ENCODE measurements at places on chromosomes 13 and 19.

DNA sequence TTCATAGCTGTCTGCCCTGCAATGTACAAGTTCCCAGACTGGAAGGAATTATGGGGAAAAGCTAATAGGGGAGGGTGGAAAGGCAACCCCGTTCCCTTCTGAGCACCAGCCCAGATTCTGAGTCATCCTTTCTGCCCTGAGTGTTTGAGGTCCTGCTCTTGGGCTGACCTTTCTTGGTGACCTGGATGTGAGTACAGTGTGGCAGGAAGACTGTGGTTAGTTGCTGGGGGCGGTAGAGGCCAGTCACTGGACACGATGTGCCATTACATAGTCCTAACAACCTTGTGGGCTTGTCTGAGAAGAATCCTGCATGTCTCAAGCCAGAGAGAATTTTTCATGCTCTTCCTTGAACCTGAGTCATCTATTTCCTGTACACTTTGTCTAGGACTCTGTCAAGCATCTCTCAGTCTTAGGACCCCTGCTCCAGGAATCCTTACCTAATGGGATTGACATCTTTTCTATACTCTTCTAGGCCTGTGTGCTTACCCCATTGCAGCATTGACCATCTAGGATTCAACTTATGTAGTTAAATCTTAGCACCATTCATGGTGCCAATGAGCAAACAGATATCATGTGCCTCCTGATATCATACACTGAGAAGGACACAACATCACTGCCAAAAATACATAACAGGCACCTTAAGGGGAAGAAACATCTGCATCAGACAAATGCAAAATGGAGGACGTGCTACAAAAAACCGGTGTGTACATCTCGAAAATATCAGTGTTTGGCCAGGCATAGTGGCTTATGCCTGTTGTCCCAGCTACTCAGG lies 8.1 kb upstream of the ANGPTL4 start:
- no peak for DNase-seq

- DNase-seq = no peak
Observed at GRCh38 chr13:44305917-44306370, 67.7 kb upstream of the SERP2 start.

DNA sequence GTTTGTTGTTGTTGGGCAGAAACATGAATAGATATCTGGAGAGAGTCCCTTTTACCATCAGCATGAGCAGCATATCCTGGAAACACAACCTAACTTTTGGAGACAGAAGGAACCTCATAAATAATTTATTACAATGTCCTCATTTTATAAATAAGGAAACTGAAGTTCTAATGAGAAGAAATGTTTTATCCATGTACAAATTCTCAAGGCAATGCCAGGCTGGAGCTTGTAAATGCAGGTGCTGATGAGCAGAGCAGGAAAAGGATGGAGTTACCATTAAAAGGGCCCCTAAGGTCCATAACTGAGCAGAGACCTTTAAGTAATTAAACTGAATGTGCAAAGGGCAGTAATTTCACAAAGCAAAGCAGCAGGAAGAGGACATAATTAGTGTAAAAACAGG lies 17.3 kb downstream of the LCP1 start:
- DNase-seq = no peak

GRCh38 chr13:95360464-95361097 lies 59.3 kb upstream of the ABCC4 start:
- DNase-seq = no peak

DNA sequence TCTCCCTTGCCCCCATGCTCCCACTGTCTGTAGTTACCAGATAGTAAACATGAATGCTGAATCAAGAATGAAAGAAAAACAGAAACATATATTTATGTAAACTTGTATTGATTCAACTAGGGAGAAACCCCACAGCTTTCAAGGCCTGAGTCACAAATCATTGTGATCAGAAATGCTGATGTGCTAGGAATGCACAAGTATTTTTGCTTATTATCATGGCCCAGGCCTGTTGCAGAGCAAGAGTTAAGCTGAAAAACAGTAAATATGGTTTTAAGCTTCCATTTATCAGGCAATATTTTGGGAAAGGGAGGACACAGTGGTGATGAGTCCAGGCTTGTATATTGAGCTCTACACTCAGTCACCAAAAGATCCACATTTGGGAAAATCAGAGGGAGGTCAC lies 669.6 kb downstream of the DIAPH3 start:
- no peak for DNase-seq

DNA sequence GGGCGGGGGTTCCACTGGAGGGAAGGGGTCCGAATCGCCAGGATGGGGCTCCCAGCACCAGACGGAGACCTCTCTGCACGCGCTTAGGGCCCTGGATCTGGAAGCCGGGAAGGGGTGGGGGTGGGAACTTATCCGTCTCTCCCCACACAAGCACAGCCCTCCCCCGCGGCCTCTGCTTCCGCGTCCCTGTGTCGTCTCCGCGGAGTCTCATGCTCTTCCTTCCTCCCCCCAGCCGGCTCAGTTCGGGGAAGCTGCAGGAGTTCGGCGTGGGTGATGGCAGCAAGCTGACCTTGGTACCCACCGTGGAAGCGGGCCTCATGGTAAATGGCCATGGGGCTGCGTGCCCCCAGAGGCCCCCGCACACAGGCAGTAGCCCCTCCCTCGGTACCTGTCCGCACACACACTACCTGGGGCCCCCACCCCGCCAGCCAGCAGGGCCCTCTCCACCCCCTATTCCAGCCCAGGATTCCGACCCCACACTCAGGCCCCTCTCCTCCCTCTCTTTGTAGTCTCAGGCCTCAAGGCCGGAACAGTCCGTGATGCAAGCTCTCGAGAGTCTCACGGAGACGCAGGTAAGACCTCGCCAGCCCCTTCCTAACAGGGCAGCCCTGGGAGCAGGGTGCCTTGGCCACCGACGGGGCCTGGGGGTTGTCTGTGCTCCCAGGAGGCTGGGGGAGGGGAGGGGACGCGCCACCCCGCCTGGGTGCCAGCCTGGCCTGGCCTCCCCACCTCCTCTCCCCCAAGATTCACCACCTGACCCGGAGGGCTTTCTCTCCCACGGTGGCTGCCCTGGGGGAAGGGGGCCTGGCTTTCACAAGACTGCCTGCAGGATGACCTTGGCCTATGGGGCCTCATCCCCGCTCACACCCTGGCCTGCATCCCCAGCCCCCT lies 3.2 kb downstream of the MIDN start:
- DNase-seq = no peak

DNA sequence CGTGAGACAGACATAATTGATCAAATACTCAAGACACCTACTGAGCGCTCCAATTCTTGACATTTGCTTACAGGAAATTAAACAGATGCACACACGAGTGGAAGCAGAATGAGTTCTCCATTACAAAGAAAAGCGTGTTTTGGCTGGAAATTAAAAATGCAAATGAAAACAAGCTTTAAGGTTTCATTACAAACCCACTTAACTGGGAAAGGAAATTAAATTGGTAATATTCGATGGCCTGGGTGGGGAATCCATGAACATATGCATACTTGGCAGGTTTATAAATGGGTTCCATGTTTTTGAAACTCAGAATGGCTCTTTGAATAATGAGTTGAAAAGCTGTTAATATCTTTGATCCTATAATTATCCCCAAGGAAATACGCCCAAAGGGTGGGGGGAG lies 178.0 kb downstream of the IER2 start:
- DNase-seq = no peak

- DNase-seq = no peak
Observed at GRCh38 chr13:47142105-47142504, 245.3 kb upstream of the HTR2A start.

DNA sequence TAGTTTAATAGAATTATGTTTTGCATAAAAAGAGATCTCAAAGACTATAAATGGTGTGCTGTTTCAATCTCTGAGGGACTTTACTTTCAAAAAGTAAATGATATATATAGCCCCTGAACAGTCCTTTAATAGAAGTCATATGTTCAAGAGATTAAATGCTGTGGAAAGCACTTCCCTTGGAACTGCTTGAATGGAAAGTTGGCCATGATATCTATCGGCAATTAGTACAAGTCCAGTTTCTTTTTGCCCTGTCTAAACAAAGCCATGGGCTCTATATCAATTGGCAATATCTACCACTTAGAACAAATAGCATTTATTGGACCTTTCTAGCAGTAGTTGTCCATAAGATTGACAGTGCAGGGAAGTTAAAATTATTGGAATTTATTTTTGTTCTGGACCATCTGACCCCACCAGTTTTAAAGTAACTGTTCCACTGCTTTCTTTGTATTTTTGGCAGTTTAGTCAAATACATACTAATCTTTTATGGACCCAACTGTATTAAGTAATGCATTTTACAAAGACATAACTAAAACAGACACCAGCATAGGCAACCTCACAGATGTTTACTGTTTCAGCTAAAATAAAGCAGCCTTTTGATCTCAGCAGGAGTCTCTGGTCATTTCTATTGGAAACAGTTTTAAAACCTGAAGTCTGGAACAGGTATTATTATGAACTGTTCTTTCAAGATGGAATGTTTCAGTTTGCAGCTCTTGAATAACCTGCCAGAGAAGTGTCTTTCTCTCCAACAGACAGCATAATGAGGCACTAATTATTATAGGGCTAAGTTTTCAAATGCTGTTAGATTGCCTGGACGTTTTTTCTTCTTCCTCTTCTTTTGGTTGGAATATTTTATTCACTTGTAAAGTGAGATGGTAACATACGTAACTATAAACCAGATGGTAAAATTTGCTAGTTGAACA lies 282.6 kb downstream of the DCLK1 start:
- DNase-seq = no peak

DNA sequence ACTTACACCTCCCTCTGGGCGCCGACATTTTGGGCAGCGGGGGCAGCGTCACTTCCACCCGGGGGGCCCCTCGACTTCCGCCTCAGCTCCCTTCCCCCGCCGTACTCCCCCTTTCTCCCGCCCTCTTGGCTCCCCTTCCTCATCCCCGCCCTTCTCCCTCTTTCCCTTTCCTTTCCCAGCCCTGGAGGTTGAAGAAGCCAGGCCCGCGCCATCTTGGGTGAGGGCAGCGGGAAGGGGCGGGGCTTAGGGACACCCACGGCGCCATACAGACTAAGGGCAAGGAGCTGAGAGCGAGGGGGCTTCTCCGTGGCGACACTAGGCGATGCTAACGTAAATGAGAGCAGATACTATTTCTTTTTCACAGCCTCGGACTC lies at the start of gene FIZ1:
TSS of gene FIZ1 (minus strand) at position 50 of the 374 bp plus-strand sequence. CDS start 1,652 bp downstream, outside the sequence.
- peak; percentile 98 for DNase-seq

DNA sequence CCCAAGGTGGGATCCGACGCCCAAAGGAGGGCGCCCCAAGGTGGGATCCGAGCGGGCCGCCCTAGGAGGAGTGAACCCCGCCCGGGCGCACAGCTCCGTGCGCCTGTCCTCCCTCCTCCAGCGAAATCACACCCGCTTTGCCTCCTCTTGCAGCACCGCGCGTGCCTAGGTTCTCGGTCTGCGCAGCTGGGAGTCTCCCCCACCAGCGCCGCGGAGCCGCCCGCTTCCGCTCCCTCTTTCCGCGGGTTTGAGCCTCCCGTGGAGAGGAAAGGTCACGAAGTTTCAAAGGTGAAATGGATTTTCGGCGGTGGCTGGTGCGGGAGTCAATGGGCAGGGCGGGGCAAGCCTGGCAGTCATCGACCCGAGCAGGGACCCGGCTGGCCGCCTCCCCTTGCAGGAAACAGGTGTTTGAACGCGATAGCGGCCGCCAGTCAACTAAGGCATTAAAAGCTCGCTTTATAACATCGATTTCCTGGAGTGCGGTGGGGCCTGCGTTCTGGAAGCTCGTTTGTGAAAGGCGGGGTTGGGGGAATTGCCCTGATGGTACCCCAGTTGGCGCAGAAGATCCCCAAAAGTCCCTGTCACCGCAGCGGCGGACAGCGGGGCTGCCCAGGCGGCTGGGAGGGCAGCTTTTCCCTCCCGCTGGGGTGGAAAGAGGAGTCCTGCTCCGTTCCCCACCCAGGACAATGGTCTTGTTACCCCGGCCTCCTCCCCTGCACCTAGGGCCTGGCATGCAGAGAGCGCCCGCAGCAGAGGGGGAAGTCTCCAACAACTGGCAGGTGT lies 9.0 kb upstream of the SOX1 start:
- DNase-seq = no peak

DNA sequence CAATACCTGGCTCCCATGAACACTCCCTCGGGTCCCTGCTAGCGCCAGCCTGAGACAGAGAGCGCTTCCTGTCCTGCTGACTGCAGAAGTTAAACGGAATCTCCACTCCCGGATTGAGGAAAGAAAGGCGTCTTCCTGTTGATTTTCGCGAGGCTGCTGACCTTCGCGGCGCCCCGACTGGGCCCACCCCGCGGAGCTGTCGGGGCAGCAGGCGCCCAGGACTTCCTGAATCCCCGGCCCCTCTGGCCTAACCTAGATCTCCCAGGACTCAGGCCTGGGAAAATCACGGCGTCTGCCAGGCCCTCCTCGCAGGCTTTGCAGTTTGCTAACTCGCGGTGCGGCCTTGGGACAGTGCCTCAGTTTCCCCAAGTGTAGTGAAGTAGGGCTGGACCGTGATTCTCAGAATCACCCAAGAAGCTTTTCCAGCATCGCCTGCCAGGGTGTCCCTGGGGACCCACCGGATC lies 108.8 kb downstream of the KCTD15 start:
- DNase-seq = no peak

- DNase-seq = no peak
Observed at GRCh38 chr13:28147495-28147894, 9.2 kb downstream of the PAN3 start.

DNA sequence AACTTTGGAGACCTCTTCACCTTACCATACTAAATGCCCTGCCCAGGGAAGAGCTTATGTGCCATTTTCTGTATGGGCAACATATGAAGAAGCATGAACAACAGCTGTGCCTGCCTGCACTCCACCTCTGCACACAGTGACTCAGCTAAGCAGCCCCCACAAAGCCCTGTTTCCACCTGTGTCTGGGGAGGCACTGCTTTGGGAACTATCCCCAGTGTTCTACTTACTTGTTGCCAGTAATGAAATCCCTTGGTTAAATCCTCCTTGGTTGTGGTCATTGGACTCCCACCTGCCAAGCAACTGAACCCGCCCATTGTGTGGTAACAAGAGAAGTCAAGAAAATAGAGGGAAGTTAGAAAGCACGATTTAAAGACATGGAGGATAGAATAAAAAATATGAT lies 84.6 kb downstream of the NALCN start:
- no peak for DNase-seq

DNA sequence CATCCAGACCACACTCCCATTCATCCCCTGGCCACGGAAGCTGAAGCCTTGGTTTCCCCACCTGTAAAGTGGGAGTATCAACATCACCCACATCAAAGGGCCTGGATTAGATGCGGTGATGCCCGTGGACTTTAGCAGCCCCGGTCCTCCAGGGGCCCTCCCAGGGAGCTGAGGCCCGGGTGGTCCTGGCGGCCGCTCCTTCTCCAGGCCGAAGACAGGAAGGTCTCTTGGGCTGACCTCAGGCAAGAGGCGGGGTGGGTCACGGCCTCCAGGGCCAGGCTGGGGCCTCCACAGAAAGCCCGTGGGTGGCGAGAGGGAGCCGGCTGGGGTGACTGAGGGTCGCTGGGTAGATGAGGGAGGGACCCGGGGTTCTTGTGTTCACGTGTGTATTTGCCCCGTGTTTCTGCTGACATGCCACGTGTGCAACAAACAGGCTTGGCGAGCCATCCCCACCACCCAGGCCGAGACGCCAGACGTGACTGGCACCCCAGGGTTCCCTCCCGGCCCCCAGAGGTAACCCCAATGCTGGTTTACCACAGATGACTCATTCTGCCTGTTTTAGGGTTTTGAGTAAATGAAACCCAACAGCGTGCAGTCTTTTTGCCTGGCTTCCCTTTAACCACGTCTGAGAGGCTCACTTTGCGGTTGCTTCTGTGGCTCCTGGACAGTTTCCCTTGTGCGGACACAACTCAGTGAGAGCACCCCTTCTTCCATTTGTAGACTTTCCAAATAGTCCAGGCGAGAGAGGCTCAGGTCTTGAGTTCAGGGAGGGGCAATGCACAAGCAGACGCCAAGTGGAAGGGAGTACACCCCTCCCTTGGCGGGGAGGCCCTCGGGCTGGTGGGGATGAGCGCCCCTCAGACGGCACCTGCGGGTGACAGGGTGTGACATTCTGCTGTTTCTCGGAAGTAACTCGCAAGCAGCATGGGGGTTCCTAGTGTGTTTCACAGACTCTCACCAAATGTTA lies 42.9 kb downstream of the C13orf46 start:
- peak; percentile 68 for DNase-seq

Measured in chondrocyte (in vitro differentiated cells).